Melanocyte of skin (primary cell): ENCODE measurements at places on chromosomes 1 and 21. TPM values are rescaled to one million over a fixed set of nuclear protein-coding genes. Genes with fewer than 3 reads are reported as not detected.

Gene NUP133
- 30.6 and 38.2 TPM in 2 replicates for total RNA-seq

Gene RNF207
- 12.4 and 61.4 TPM in 2 replicates for total RNA-seq

Gene PLEKHO1
- 27.1 and 34.6 TPM in 2 replicates for total RNA-seq

Gene LYPLAL1
- 21.0 and 40.1 TPM in 2 replicates for total RNA-seq

Gene THEM5
- not detected in 2 replicates for total RNA-seq

Gene CENPS
- total RNA-seq, result 13.8 TPM in 2 replicates

Gene TRIM45
- total RNA-seq, result 1.3 and 2.3 TPM in 2 replicates

Gene GPX7
- total RNA-seq, result 12.6 and 17.0 TPM in 2 replicates

Gene ARHGAP30
- total RNA-seq, result under 0.01 TPM in 2 replicates

Gene BATF3
- total RNA-seq, result 0.73 and 2.8 TPM in 2 replicates

Gene TINAGL1
- total RNA-seq, result 0.31 and 0.33 TPM in 2 replicates

Gene CALML6
- 0.33 and 0.46 TPM in 2 replicates for total RNA-seq

Gene SNAP47
- total RNA-seq, result 35.1 and 37.1 TPM in 2 replicates

Gene FHL3
- 36.1 and 44.3 TPM in 2 replicates for total RNA-seq

Gene PATJ
- total RNA-seq, result 5.2 and 6.5 TPM in 2 replicates

Gene COL16A1
- total RNA-seq, result 9.3 and 14.7 TPM in 2 replicates

Gene PCNX2
- total RNA-seq, result 12.3 and 21.3 TPM in 2 replicates

Gene UBL4B
- total RNA-seq, result not detected in 2 replicates

Gene PYCR2
- total RNA-seq, result 37.3 and 43.6 TPM in 2 replicates

Gene GREM2
- total RNA-seq, result not detected in 2 replicates

Gene RNU1-3
- under 0.01 TPM in 2 replicates for total RNA-seq

Gene KCNE2
- not detected in 2 replicates for total RNA-seq
